ENCODE measurements at places on chromosomes 11 and 22.

DNA sequence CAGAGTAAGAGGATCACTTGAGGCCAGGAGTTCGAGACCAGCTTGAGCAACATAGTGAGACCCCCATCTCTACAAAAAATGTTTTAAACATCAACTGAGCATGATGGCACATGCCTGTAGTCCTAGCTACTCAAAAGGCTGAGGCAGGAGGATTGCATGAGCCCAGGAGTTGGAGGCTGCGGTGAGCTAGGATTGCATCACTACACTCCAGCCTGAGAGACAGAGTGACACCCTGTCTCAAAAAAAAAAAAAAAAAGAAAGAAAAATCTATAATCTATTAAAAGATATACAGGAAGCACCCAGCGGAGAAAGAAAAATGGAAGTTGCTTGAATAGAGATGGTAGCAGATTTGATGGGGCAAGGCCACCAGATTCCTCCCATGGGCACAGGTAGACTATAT, 61.8 kb downstream of the FAM83F start:
- no peak for DNase-seq

- no peak for DNase-seq
Measured at GRCh38 chr11:130086669-130087068, 17.0 kb downstream of the APLP2 start.

GRCh38 chr11:32131321-32131720, 40.4 kb downstream of the RCN1 start:
- peak; percentile 41 for DNase-seq

DNA sequence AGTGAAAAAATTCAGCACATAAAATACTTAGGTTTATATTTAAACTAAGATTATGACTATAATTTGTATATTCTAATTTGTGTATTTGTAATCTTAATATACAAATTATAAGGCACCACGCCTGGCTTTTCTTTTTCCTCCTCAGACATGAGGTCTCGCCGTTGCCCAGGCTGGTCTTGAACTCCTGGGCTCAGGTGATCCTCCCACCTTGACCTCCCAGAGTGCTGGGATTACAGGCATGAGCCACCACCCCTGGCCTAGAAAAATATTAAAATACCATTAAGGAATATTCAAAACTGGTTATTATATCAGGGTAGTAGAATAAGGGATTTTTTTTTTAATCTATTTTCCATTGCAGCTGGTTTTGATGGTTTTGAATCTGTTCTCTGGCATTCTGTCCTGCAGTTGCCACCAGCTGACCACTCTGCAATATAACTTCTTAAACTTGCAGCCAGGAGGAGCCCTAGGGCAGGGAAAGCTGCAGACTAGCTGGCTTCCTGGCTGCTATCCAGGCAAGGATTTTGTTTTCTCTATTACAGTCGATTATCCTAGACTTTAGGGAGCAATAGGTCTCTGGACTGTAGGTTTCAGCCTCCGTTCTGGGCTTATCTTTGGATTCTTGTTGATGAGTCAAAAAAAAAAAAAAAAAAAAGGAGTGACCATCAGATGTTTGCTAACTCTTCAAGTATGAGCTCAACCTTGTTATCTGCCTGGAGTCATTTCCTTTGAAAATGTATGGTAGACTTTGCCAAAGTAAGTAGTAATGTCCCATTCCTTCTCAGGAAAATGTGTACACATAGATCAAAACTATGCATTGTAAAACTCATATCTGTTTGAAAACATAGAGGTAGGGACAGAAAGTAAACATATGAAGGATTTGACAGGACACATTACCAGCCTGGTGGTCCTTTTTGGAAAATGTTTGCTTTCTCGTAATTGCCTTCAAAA, 13.2 kb downstream of the POLA2 start:
- DNase-seq = peak; percentile 93

DNA sequence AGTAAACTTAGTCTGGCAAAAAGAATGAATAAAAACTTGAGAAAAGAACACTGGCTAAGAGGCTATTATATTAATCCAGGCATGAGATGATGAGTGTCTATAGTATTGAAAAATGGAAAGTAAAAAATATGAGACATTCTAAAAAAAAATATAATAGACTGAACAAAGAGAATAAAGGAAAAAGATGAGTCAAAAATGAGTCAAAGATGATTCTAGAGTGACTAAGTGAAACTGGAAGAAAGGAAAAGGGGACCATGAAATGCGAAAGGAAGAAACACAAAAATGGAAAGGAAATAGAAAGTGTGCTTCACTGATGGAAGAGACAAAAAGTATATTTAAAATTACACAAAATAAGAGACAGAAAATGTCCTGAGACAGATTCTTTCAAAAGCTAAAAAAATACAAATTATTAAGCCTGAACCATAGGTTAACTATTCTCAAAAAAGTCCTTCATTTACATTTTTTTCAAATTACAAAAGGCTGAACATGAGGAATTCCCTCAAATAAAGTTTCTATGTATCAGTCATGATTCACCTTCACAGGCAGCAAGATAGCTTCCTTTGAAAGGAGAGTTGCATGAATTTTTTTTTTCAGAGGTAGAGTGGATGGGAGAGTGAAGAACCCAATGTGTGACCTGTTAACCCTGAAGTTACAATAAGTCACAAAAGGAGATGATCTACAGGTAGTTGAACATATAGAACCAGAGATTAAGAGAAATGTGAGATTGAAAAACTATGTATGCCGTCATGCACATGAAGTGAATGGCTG, 75.2 kb downstream of the EIF3M start:
- DNase-seq = peak; percentile 59

DNA sequence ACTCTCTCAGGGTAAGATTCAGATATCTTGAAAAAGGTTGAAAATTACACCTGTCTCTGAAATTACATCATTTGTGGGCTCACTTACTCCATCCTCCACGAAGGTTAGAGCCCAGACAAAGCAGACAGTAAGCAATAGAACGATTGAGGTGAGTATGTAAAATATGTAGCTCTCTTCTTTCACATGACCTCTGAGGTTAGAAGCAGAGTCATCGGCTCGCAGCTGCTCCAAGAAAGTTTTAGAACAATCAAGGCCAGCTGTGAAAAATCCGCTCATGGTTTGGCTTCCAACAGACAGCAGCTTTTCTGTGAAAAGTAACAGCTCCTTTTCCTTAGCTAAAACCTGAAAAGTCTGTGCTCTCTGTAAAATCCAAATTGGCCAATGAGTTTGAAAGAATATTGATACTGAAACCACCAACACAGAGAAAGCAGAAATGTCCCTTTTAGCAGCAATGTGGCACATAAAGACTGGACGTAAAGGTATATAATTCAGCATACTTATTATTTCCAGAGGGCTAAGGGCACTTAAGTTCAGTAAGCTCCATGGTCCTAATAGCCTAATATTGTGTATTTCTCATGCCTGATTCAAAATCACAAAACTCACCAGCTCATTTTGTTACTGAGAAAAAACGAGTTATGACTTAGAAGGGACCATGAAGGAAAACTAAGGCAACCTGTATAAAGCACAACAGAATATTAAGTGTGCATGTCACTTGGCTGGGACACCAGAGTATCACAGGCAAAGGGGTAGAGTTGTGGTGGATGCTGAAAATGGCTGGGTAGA, 78.2 kb downstream of the FAM76B start:
- no peak for DNase-seq

DNA sequence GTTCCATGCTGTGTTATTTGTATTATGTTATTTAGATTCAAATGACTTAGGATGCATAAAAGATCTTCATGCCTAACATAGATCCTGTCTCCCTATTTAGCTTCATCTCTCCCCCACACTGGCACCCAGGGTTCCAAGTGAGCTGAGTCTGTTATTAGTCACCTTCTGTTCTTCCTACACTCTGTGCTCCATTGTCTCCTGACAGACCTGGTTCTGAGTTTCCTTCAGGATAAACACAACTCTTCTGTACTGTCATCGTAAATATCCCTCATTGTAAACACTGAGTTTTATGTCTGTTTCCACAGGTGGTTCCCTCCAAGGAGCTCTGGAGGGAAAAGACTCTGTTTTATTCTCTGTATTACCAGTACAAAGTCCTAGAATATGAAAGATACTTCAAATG, 8.7 kb downstream of the MMP26 start:
- no peak for DNase-seq

GRCh38 chr11:68118706-68119448, 2.3 kb downstream of the CHKA start:
- DNase-seq = no peak

GRCh38 chr11:134267461-134267860, 8.7 kb upstream of the GLB1L3 start:
- DNase-seq = no peak

DNA sequence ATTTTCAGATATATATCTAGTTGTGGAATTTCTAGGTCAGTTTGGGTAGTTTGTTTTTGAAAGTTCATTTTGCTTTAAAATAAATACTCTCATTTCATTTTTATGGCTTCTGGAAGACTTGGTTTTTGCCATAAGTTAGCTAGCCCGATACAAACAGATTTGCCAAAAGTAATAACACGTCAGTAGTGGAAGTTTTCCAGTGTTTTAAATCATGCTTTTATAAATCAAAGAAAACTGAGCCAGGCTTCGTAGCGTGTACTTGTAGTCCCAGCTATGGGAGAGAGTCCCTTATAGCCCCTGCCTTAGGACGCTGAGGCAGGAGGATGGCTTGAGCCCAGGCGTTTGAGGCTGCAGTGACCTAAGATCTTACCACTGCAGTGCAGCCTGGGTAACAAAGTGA, 21.7 kb upstream of the MICALL1 start:
- peak; percentile 35 for DNase-seq

DNA sequence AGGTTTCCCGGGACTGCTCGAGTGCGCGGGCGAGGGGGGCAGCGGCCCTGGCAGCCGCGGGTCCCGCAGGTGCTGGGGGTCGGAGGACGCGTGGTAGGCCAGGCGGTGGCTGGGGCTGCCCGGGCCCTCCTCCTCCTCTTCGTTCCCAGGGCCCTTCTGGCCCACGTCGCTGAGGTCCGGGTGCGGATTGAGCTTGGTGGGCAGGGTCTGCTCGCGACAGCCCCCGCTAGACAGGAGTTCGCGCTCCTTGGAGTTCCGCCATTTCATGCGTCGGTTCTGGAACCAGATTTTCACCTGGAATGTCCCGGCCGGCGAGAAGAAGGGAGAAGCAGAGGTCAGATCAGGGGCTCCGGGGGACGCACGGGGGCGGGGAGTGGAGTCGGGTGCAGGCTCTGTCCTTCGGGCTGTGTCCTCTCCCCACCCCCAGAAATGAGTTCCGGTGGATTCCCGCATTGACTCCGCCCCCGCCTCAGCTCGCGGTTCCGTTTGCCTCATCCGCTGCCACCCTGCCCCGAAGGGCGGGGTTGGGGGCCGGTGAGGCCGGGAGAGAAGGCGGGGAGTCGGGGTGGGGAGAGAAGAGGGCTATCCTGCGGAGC, 3.9 kb downstream of the DBX1 start:
- DNase-seq = no peak

- DNase-seq = no peak
Measured at GRCh38 chr11:64344787-64345186, 4.8 kb downstream of the CCDC88B start.

DNA sequence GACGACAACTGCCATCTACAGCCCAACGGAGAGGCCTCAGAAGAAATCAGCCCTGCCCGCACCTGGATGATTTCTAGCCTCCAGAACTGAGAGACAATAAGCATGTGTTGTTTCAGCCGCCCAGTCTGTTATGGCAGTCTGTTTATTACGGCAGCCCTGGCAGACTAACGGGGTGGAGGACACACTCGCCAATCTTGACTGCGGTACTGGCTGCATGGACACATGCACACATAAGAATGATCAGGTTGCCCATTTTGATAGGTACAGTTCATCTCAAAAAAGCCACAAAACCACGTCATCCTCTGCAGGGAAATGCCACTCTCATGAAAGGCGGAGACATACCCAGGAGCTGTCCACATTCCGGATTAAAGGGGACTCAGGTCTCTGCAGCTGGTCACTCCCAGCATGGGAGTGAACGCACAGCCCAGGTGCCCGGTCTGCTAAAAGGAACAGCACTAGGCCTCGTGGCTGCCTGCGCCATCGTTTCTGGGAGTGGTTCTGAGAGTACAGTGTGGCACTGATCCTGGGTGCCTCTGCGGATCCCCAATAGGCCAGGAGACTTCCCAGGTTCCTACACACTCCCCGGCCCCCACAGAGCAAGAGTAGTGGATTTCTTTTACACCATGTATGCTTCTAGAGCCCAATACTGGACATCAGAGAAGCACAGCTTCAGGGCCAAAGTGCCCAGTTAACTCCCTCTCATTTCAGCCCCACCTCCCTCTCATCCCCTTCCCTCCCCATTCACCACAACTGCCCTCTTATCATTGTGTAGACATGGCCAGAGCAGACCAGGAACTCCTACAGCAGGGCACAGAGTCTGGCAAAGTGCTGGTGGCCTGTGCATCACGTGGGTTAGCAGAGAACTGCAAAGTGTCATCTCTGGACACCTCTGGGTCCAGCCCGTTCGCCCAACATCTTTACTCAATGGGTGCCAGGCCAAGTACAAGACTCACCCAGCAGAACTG, 11.7 kb upstream of the COMT start:
- no peak for DNase-seq

- no peak for DNase-seq
Measured at GRCh38 chr11:7570938-7571521, 57.2 kb downstream of the PPFIBP2 start.

GRCh38 chr22:42621505-42622002, 6.9 kb upstream of the POLDIP3 start:
- DNase-seq = peak; percentile 86

DNA sequence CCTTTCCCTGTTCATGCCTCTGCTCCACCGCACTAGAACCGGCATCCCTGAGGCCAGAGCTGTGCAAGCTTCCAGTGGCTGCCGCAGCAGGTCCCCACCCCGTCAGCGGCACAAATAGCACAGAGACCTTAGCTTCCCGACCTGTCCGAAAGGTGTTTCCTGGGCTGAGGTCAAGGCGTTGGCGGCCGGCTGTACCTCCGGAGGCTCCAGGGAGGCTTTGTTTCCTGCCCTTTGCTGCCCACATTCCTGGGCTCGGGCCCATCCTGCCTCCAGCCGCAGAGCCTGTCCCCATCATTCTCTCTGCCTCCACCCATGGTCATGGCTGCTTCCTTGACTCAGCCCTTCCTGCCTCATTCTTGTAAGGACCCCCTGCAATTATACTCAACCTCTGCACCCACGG, 31.2 kb downstream of the ARHGAP8 start:
- DNase-seq = no peak

DNA sequence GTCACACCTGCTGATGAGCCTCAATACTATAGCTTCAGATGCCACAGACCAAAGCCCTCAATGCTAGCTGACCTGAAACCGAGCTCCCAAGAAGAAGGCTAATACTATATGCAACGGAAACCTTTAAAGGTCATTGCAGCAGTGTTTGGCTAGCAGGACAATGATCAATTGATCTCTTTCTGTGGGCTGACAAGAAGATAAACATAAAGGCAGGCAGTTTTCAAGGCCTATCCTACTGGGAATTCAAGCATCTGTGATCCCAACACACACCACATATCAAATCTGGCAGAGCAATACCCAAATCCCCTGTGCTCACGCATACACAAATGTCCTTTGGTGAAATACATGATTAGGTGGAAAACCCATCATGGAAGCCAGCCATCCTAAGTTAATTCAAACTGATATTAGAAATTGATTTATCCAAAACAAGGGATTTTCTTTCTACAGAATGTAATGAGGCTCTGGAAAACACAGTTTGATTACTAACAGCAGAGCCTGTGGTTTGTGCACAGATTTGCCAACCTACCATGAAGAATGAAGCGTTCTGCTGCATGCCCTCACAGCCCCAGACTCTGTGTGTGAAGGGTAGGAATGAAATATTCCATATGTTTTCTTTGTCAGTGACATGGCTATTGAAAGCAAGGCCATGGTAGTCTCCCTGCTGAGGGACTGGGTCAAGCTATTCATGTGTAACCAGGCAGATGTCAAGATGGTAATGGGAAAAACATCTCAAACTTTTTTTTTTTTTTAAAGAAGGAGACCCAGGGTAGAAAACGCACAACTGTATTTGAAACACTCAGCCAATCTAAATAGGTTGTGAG, 12.2 kb downstream of the LGR4 start:
- peak; percentile 71 for DNase-seq

All from fibroblast of skin of back (primary cell).